ENCODE measurements at places on chromosomes 2 and 18.

DNA sequence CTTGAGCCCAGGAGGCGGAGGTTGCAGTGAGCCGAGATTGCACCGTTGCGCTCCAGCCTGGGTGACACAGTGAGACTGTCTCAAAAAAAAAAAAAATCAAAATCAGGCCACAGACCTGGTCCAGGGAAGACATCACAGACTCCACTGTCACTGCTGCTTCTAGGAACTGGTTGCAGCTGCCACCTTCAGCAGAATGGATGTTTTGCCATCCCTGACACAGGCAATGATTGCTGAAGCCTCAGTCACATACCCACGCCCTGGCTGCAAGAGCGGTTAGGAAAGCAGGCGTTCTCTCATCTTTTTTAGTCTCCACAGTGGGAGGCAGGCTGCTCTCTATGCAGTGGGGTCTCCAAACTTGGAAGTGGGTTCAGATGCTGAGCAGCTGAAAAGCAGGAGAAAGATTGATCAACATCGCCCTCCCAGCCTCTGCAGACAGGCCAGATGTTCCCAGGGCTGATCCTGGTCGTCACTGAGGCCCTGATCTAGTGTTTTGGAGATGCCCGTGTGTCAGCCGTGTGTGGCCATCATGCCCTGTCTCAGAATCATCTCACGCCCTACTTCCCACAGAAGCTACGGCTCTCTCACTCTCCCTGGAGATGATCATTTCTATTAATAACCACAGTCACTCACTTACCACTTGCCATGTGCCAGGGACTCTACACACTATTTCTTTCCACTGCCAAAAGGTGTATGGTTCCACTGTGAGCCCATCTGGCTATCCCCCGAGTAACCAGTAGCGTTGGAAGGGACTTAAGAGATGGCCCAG lies 91.8 kb downstream of the PLB1 start:
- no peak for DNase-seq

GRCh38 chr2:177983183-177983788 lies 89.3 kb downstream of the PDE11A start:
- DNase-seq = peak; percentile 68

DNA sequence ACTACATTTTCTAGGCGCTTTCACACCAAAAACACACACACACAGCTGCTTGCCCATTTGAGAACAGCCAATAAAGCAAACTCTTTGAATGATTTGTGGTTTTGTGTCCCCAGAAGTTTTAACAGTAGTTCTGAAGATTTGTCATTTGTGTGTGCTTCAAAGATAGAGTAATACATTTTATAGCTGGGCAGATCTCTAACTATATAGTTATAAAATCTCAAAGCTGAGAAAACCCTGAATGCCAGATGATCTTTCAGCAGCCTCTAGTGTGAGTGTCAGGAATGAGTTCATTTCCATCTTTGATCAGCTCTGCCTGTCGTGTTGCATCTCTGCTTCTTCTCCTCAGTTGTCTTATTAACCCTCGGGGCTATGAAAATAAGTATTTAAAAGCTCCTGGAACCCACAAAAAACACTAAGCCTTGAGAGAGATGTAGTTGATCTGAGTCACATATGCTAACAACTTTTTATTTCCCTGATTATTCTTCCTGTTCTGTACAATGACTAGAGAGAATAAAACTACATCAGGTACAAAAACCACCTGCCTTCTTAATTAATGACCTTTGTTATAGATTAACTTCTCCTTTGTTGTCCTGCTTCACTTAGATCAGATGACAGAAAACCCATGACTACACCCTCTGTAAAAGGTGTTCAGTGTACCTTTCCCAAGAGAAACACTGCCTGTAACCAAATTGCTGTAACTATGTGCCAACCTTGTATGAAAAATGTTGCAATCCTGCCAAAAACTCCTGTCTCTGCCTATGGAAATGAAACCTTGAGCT lies 30.0 kb upstream of the SLC3A1 start:
- no peak for DNase-seq

DNA sequence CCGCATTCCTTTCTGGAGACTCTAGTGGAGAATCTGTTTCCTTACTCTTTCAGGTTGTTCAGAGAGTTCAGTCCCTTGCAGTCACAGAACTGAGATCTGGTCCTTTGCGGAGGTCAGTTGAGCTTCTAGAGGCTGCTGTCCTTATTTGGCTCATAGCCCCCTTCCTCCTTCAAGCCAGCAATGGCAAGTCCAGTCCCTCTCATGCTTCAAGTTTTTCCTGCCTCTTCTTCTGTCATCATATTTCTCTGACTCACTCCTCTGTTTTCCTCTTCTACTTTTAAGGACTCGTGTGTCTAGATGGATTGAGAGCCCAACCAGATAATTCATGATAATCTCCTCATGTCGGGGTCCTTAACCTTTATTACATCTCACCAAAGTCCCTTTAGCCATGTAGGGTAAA lies 173.5 kb upstream of the FOSL2 start:
- no peak for DNase-seq

DNA sequence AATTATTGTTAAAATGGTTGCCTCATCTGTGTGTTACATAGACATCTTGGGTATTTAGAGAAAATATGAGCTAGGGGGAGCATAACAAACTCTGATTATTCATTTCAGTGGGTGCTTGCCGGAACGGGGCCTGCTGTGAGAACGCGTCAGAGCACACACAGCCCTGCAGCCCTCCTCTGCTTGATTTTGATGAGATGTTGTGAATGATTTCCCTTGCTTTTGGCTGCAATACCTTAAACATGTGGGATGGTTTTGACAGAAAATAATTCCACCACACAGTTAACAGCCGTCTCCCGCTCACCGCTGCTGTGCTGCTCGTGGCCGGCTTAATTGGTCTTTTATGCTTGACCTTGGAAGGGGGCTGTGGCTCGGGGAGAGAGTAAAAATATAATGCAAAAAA lies 49.9 kb upstream of the TXNDC2 start:
- no peak for DNase-seq

DNA sequence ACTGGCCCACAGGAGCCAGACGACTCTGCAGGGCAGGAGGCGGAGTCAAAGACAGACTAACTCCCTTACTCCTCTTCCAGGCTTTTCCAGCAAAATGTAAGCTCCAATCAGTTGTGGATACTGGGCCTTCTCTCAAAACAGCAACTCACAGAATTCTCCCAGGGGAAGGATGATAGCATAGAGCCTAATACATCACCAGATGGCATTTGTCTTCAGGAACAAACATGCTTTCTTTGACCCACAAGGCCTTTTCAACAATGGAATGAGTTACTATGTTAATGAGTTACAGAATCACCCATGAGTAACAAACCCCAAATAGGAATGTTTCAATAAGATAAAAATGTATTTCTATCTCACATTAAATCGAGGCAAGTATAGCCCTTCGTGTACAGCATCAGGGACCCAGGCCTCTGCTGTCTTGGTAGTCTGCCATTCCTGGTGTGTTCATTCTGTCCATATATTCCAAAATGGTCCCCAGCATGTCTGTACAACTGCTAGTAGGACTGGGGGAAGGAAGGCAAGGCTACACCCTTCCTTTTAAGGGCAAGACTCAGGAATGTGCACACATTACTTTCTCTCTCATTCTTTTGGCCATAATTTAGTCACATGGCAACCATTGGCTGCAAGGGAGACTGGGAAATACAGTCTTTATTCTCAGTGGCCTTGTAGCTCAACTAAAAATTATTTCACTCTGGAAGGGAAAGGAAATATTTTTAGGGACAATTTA lies 76.4 kb downstream of the BOD1L2 start:
- DNase-seq = no peak

DNA sequence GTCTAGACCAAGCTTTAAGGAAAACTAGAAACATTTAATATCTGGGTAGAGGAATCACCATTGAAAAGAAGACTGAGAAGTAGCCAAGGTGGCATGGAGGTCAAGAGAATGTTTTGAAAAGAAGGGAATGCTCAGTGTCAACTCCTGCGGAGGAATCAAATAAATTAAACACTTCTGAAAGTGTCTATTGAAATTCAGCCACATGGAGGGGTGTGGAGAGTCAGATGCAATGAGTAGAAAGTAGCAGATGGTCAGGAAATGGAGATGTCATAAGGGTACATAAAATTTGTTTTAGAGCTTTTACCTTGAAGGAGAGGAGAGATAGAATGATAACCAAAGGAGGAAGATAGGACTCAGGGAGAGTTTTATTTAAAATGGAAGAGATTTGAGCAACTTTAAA lies 35.1 kb downstream of the NLRC4 start:
- no peak for DNase-seq

All from activated CD4-positive, alpha-beta T cell treated with anti-CD3 and anti-CD28 coated beads, Interleukin-2, amount 10 ng/mL, durations not matched to agents 24 days and 14 days (primary cell).